ENCODE measurements at places on chromosomes 11 and 22. TPM values are rescaled to one million over a fixed set of nuclear protein-coding genes. Genes with fewer than 3 reads are reported as not detected.

TBX1 gene
- 3.6 TPM for total RNA-seq

E2F8 gene
- 0.53 TPM for total RNA-seq

ST13 gene
- 155 TPM for total RNA-seq

SPI1 gene
- total RNA-seq, result not detected

CSTF3 gene
- 26.3 TPM for total RNA-seq

GGTLC2 gene
- total RNA-seq, result not detected

TEX12 gene
- 0.23 TPM for total RNA-seq

PPP2R1B gene
- total RNA-seq, result 30.1 TPM

KRTAP5-8 gene
- total RNA-seq, result not detected

DEUP1 gene
- total RNA-seq, result not detected

IGSF9B gene
- total RNA-seq, result not detected

SMC1B gene
- not detected for total RNA-seq

C1QTNF5 gene
- 153 TPM for total RNA-seq

TOP3B gene
- total RNA-seq, result 63.0 TPM

HPX gene
- total RNA-seq, result 2.5 TPM

UQCC3 gene
- total RNA-seq, result 7.8 TPM

SMTNL1 gene
- not detected for total RNA-seq

SCO2 gene
- total RNA-seq, result 2.6 TPM

MPEG1 gene
- total RNA-seq, result not detected

LIF gene
- total RNA-seq, result 16.6 TPM
